AG09319 (cell line): ENCODE measurements at places on chromosomes 3 and 15.

DNA sequence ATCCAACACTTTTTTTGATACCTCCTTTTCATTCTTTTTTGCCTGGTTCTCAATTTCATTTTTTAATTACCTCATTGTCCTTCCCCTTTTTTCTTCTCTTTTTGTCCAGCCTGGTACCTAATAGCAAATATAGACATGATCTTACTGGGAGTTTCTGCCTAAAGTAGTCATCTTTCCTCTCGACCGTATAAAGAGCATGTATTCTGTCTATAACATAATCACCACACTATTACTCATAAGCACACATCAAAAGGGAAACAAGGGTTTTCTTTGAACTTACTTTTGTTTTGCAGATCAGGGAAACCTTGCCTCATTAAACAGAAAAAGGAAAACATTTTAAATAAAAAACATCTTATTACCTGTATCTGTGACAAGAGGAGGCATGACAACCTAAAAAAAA lies 33.0 kb downstream of the FAM98B start:
- DNase-seq = no peak

DNA sequence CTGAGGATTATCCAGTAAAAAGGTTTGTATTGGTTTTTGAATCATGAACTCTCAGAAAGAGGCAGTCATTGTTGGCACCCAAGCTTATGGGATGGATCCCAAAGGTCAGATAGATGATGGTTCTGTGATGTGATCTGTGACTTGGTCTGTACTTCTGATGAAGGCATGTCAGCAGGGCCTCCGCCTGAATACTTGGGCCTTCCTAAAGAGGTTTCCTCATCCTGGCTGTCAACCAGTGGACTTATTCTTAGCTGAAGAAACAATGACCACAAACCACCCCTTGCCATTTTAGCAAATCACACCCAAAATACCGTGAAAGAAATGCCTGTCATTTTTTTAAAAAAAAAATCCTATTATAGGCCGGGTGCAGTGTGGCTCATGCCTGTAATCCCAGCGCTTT lies 48.2 kb upstream of the SLC9A9 start:
- no peak for DNase-seq

DNA sequence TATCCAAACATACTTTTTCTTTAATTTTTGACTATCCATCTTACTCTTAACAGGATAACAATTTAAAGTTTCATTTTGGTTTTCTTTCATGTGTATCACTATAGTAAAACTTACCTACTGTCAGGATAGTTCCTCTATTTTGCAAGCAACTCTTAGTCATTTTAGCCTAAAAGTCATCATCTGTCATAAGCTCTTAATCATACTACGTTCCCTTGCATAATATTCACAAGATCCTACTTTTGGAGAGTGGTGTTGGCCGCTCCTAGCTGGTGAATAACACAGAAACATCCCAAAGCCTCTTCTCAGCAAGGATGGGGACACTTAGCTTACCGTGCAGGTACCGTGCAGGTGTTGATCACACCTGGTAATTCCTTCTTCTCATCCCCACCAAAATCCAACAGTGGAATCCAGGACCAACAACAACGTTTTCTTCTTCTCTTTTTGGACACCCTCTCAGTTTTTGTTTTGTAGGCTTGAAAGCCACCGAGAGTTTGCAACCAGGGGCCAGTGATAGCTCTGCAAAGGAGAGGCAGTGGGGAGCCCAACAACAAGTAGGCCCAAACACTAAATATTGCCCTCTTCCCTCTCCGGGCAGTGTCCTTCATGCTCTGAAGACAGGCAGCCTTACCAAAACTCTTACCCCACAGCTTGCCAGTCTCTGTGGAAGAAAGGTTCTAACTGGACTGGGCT lies 433 bp downstream of the FILIP1L start:
- DNase-seq = no peak

- no peak for DNase-seq
Observed at GRCh38 chr3:9940746-9941145, 7.1 kb downstream of the CRELD1 start.

GRCh38 chr3:58352626-58353025 lies 19.9 kb downstream of the PXK start:
- DNase-seq = no peak

GRCh38 chr3:39327746-39328349 lies 1.7 kb upstream of the CCR8 start:
- DNase-seq = no peak

- no peak for DNase-seq
Observed at GRCh38 chr15:63908281-63908680, 74.5 kb upstream of the HERC1 start.

GRCh38 chr3:153087595-153088566 lies 74.1 kb upstream of the RAP2B start:
- peak; percentile 67 for DNase-seq

DNA sequence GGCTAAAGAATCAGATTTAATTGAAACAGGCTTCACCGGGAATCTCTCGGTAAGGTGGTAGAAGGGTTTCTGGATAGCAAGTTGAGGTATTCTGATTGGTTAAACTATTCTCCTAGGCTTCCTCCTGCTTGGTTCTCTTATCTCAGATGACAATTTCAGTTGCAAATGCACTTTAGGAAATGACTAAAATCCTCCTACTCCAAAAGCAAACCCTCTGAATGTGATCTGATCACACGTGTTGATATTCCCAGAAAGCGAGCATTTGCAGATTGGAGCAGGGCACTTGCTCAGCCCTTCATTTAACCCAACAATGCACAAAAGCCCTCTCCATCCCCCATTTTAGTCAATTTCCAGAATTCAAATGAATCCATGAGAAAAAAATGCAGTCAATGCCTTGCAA lies 55.6 kb upstream of the ICE2 start:
- no peak for DNase-seq

GRCh38 chr15:68818769-68819494 lies 1.8 kb downstream of the ANP32A start:
- no peak for DNase-seq

GRCh38 chr3:130894130-130894985 lies 474 bp downstream of the ATP2C1 start:
- no peak for DNase-seq

DNA sequence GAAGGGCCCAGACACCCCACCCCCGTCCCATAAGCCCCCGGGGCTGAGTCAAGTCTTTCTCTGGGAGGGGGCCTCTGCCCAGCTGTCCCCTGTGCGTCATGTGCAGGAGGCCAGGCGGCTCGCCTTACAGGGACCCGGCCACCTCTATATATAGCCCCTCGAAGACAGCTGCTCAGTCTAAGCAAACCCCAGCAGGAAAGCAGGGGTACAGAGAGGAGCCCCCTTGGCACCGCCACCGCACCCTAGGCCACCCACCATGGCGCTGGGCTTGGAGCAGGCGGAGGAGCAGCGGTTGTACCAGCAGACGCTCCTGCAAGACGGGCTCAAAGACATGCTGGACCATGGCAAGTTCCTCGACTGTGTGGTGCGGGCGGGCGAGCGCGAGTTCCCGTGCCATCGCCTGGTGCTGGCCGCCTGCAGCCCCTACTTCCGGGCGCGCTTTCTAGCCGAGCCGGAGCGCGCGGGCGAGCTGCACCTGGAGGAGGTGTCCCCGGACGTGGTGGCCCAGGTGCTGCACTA lies at the start of gene KLHL40:
Gene KLHL40 (plus strand): TSS at position 175 of the 519 bp plus-strand sequence. CDS start 82 bp downstream, at position 257.
- DNase-seq = no peak

GRCh38 chr3:78035131-78035641 lies 995.3 kb downstream of the ROBO2 start:
- peak; percentile 23 for DNase-seq

- DNase-seq = peak; percentile 81
Observed at GRCh38 chr15:76931397-76932134, at the start of gene RCN2. Gene RCN2 (plus strand): TSS chr15:76931749. CDS start chr15:76931842, 93 bp downstream.

- no peak for DNase-seq
Observed at GRCh38 chr3:69232482-69232881, 110.1 kb upstream of the LMOD3 start.

DNA sequence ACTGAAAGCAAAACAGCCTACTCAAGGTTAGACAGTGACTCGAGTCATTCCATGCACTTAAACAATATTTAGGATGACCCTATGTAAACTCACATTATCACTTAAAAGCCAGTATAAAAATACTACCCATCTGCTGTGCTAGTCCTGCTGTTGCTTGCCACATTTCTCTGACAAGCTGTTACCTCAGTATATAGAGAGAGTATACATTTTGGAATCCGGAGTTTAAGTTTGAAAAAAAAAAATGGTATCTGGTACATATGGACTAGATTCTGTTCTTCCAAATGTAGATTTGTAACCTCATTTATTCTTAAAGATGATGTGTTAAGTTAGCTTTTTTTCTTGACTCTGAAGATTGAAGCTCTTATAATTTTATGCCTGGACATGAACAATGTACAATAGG lies 503.8 kb upstream of the TPRG1 start:
- no peak for DNase-seq

DNA sequence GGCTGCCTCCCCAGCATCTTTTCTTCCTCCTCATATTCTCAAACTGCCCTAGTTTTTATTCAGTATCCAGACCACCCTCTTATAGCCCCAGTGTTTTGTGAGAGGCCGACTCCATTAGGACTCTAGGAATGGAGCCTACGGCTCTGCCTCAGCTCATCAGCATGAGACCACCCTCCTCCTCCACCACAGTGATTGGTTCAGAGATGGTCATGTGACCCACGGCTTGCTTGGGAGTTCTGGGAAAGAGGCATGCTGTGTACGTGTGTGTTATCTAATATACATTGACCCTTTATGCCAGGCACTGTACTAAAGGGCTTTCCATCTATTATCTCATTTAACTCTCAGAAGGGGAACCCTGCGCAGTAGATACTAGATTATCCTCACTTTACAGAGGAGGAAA lies 17.8 kb upstream of the CMTM7 start:
- no peak for DNase-seq

DNA sequence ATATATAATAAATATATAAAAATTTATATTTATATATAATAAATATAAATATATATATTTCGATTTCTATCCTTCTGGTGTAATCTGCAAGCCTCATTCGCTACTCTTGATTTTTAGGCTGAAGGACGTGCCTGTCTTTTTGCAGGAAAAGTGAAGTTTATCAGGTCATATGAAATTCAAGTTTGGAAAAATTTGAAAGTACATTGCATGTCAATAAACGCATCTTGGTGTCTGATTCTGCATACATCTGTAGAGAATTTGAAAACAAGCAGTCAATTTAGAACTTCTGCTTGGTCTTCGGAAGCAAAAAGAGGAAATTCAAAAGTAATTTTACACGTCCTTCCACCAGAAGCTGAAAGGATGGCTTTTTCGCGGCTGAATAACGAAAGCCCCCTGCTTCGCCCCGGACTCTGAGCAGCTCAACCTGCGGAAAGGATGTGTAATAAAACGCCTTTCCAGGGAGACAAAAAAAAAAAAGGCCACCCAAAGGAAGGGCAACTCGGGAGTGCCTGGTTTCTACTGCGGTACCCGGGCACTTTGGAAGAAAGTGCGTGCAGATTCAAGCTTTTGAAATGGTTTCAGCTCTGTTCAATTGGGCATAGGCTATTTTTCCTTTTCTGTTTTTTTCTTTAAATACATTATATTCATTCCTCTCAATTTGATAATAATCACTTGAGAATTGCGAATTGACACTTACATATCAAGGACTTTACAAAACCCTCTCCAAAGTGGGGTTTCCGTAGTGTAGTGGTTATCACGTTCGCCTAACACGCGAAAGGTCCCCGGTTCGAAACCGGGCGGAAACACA lies 1.5 kb upstream of the MYNN start:
- DNase-seq = no peak

- no peak for DNase-seq
Observed at GRCh38 chr3:176595307-176595706, 602.0 kb downstream of the TBL1XR1 start.

DNA sequence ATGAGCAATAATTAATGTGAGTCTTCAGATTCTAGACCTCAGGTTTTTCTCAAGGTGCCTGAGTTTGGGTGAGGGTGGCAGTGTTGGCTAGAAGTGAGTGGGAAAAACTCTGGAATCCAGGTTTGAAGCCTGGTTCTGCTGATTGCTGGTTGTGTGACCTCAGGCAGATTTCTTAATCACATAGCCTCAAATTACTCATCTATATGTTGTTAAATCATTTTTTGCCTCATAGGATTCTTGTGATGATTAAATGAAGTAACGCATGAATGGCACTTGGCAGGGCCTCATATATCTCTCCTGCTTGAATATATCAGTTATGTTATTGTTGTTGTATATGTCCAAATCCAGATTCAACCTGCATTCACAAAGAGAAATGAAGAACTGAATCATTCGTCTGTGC lies 60.5 kb downstream of the NR2F2 start:
- DNase-seq = no peak

DNA sequence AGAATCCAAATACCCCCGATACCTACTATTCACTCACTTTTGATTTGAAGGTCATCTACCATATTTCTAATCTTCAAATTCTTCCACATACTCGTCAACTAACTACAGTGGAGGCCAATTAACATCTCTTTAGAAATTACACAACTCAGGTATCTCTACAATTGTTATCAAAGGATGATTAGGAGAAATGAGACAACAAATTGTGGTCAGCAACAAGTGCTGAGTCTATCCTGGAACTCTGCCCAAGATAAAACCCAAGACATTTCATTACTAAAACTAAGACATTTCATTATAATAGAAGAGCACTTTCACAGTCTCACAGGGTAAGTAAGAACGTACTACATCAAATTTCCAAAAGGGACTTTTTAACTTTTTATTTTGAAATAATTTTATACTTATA lies 100.0 kb downstream of the TBC1D5 start:
- no peak for DNase-seq

- DNase-seq = no peak
Observed at GRCh38 chr3:190988102-190988501, 125.6 kb upstream of the GMNC start.

GRCh38 chr3:164732166-164732565 lies 346.1 kb downstream of the SI start:
- DNase-seq = no peak

DNA sequence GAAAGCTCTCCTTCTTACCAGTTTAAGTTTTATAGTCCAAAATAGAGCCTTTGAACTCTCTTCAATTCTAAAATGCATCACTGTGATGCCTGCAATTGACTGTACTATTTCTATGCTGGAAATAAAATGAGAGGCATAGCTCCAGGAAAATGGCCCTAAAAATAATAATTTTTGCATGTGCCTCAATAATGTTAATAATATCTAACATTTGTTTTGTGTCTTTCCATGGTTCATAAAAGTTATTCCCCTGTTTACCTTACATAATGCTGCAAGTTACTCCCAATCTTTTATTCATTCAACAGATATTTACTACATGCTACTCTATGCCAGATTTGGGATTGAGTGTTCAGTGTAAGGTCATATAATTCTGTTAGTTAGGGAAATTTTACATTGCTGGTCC lies 574.0 kb downstream of the RBMS3 start:
- no peak for DNase-seq

- no peak for DNase-seq
Observed at GRCh38 chr3:8485141-8485870, 16.3 kb upstream of the LMCD1 start.
